Stimulated activated CD8-positive, alpha-beta memory T cell treated with anti-CD3 and anti-CD28 coated beads, Interleukin-15, amount 100 ng/mL, for 24 hours (primary cell): ENCODE measurements at places on chromosomes 3 and 15.

DNA sequence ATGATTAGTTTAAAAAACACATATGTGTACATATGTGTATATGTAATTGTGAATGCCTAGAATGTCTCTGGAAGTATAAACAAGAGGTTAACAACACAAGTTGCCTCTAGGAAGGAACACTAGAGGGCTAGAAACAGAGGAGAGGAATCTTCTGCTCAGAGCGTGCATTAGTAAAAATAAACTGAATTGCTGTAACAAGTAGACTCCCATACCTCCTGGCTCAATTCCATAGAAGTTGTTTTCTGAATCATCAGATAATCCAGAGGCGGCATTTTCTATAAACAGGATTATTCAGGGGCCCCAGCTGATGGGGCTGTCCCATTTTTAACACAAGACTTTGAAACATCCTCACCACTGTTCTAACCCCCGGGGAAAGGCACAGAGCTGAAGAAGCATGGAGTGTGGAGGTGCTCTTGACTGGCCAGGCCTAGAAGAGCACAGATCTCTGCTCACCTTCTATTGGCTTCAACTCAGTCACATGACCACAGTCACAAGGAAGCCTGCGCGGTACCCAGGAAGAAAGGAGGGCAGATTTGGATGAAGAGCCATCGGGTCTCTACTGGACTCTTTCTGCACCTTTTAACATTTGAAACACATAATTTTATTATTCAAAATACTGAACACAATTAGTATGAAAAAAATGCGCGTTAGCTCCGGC, 145.7 kb downstream of the TLE3 start:
- no peak for DNase-seq

DNA sequence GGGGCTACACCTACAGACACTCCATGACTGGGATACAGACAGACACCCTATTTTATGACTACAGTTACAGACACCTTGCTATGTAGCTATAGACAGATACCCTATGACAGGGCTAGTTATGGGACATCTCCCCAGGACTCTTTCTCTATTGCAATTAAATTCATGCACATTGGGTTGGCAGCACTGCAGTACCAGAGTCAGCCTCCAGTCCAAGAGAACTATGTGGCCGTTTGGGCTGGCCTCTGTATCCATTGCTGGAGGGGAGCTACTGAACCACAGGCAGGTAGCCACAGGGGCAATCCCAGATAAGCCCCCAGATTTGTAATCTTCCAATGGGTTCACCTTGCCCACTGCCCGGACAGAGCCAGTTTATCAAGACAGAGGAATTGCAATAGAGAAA, 108.4 kb upstream of the SPATA16 start:
- no peak for DNase-seq

DNA sequence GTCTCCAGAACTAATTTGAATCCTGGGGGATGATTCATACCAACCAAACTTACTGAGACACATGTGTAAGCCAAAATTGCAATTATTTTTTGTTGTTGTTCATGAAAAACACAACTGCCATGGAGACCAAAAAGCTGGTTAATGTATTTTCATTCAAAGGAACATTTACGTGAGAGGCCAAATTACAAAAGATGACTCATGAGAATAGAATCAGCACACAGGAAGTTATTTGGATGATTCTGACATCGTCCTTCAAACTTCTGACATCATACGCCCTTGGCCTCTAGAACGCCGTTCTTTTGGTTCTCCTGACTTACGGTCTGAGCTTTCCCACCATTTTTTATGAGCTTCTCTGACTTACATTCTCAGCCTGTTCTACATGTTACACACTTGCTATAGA, 3.0 kb upstream of the ZNF280D start:
- DNase-seq: no peak

- DNase-seq: no peak
Measured at GRCh38 chr3:188261011-188261410, 107.1 kb downstream of the LPP start.

- DNase-seq: no peak
Measured at GRCh38 chr15:57932348-57932747, 133.2 kb downstream of the ALDH1A2 start.

DNA sequence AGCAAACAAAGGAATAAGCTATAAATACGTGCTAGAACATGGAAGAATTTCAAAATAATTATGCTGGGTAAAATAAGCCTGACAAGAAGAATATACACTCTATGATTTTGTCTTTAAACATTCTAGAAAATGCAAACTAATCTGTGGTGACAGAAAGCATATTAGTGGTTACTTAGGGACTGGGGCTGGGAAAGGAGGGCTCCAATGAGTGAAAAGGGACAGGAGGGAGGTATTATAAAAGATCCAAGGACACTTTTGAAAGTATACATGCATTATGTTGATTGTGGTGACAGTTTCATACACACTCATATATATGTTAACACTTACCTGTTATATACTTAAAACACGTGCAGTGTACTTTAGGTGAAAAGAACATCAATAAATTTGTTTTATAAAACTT, 23.0 kb downstream of the MYH15 start:
- no peak for DNase-seq

GRCh38 chr3:114453361-114453780, 159.5 kb downstream of the TIGIT start:
- no peak for DNase-seq

DNA sequence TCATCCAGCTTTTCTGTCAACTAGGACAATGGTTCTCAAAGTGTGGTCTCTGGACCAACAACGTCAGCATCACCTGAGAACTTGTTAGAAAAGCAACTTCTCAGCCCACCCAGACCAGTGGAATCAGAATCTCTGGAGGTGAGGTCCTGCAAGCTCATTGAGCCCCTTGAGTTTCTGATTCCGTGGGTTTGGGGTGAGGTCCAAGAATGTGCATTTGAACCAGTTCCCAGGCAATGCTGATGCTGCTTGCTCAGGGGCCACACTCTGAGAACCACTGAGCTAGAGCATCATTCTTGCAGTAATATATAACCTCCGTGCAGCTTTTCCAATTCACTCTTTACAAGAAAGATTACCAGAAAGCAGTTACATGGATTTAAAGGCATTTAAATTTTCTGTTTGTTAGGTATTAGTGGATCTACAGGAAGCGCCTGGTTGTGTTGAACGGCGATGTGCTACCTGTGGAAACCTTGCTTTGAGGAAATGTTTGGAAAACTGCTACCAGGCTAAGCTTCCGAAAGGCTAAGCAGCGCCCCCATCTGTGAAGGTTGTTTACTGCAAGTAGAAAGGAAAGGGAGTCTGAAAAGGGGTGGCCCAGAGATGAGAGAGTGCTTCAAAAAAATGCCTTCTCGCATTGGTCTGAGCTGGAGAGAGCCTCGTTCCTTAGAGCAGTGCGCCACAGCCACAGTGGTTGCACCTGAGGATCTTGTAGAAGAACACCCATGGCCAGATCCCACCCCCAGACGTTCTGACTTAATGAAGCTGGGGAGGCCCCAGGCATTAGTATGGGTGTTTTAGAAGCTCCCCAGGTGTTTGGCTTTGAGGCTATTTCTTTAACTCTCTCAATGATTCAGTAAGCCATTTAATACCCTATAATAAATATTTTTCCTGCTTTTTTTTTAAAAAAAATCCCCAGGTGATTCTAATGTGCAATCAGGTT, 50.0 kb downstream of the RLBP1 start:
- DNase-seq: no peak

- DNase-seq: no peak
Measured at GRCh38 chr15:82305621-82306048, 43.0 kb downstream of the SAXO2 start.

DNA sequence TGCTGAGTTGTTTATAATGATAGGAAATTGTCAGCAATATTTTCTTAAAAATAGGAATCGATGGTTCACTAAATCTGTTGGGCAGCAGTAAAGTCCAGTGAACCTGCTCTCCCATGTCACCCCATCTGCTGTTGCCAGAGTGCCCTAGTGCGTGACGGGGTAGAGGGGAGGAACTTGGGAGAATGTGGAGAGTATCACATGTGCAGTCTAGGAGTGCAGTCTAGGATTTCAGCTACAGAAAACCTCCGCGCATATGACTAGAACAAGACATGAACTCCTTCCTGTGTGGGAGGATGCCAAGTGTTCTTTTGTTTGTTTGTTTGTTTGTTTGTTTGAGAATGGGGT, 74.6 kb upstream of the ACAD9 start:
- no peak for DNase-seq

- no peak for DNase-seq
Measured at GRCh38 chr15:51237816-51238215, 100.6 kb downstream of the CYP19A1 start.

DNA sequence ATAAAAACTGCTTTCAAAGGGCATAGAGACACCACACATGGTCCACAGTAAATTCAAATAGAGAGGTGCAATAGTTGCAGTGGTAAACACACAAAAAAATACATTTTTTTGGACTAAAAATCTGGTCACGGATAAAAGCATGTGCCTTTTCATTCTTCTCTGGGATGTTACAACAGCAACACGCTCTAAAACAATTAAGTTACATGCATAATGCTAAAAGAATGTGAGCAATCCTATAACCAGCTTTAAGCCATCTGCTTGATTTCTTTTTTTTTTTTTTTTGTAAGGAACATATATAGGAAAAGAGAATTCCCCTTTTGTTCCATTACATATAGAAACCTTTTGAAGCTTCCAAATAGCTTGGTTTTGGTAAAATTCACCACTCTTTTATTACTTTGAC, 20.0 kb downstream of the WNT5A start:
- no peak for DNase-seq

- no peak for DNase-seq
Measured at GRCh38 chr3:170522201-170522600, 63.7 kb downstream of the SLC7A14 start.

GRCh38 chr3:36796881-36797280, 32.5 kb upstream of the DCLK3 start:
- DNase-seq: no peak

- DNase-seq: no peak
Measured at GRCh38 chr3:46383211-46383950, 12.6 kb downstream of the CCR5 start.

GRCh38 chr3:25080461-25080860, 347.6 kb upstream of the RARB start:
- no peak for DNase-seq

DNA sequence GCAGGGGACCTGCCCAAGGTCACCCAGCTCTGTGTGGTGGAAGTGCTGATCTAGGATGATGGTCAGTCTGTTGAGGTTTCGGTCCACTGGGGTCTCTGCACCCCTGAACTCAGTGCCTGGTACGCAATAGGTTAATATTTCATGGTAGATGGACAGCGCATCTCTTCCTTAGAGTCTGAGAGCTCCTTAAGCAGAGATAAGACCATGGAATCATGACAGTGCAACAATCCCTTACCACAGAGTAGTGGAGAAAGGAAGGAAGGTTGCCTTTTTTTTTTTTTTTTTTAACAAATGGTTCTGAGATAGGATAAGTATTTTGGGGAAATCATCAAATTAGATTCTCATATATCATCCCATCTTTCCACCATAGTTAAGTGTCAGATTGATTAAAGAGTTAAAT, 79.8 kb upstream of the SLC6A1 start:
- DNase-seq: no peak
